ENCODE measurements at places on chromosomes 5 and 9.

DNA sequence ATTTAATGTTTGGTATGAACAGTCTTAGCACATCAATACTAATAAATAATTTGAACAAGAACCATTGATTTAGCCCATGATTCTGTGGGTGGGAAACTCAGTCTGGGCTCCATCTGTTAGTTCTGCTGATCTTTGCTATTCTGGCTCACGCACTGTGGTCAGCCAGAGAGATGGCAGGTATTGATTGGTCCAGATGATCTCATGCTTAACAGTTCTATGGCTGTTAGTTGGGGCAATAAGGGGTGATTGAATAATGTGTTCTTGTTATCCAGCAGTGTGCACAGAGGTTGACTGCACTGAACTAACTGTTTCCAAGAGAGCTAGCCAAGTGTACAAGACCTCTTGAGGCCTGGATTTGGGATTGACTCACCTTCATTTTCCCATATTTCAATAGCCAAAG lies 824.3 kb downstream of the SEMA5A start:
- no peak for DNase-seq

DNA sequence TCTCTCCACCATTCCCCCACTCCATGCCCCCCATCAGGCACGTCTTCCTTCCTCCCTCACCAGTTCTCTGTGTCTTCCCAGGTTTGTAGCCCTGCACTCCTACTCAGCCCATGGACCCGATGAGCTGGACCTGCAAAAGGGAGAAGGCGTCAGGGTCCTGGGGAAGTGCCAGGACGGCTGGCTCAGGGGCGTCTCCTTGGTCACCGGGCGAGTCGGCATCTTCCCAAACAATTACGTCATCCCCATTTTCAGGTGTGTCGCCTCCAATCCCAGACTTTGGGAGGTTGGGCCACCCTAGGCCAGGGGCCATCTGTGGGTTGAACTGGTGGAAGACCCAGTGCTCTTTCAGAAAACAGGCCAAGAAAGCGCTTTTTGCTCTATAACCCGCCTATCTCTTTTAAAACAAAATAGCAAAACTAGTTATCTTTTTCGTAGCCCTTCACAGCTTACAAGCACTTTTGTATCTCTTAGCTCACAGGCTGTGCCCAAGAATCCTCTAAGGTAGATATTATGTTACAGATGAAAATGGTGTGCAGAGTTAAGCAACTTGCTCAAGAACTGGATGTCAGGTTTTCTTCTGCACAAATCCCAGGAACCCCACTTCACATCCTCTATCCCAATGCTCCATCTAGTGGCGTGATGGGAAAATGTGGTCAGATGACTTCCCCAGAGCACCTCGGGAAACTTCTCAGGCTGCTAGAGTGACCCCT lies 56.2 kb downstream of the PLAC8L1 start:
- DNase-seq = no peak

GRCh38 chr9:36836486-36836885 lies 197.6 kb downstream of the PAX5 start:
- no peak for DNase-seq

DNA sequence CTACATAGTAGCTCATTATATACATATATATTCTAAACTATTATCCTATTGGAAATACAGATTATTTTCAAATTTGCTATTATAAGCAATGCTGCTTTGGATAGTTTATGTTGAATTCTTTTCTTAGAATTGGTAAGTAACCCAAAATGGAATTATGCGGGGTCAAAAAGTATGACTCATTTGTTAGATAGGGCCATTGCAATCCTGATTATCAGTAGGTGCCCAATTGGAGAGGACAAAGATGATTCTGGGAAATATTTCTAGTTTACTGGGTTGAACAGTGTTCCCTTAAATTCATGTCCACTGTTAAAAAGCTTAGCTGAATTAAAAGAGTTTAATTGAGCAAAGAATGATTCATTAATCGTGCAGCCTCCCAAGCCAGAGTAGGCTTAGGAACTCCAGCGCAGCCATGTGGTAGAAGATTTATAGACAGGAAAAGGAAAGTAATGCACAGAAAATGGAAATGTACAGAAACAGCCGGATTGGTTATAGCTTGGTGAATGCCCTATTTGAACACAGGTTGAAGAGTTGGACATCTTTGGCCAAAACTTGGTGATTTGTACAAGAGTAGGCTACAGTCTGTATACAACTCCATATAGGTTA lies 81.8 kb downstream of the GDNF start:
- no peak for DNase-seq

DNA sequence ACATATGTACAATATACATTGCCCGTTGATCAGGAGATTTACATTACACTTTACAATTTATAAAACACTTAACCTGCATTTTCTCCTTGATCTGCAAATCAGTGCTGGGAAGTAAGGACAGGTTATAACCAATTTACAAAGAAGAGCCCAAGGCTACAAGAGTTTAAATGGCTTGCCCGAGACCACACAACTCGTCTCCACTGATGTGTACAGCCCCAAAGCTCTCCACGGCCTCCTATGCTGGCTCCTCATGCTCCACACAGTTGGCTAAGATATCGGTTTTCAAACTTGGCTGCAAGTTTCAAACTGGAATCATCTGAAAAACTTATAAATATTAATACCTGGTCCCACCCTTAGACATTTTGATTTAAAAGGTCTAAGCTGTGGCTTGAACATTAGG lies 10.3 kb downstream of the ACTL7B start:
- no peak for DNase-seq

GRCh38 chr5:56896763-56897162 lies 12.6 kb upstream of the SETD9 start:
- no peak for DNase-seq

DNA sequence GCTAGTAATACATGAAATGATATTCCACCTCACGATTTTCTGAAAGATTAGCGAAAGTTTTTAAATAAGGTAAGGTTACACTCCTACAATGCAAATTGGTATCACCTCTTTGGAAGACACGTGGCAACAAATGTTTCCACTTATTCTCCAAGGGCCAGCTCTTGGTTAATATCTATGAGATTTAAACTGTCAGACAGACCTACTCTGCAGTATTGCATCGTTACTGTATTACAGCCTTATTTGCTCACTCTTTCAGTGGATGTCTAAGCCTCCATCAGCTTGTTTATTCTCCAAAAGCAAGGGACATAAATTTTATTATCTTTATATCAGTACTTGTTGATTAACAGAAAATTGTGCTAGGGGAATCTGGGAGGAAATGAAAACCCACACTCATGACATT lies 135.7 kb downstream of the MLLT3 start:
- no peak for DNase-seq

- DNase-seq = no peak
These were observed 85.6 kb downstream of the PTTG1 start for GRCh38 chr5:160507221-160507721.

- no peak for DNase-seq
These were observed 546.9 kb upstream of the C9orf72 start for GRCh38 chr9:28120184-28120583.

GRCh38 chr5:176670449-176670848 lies 23.2 kb downstream of the TSPAN17 start:
- no peak for DNase-seq

DNA sequence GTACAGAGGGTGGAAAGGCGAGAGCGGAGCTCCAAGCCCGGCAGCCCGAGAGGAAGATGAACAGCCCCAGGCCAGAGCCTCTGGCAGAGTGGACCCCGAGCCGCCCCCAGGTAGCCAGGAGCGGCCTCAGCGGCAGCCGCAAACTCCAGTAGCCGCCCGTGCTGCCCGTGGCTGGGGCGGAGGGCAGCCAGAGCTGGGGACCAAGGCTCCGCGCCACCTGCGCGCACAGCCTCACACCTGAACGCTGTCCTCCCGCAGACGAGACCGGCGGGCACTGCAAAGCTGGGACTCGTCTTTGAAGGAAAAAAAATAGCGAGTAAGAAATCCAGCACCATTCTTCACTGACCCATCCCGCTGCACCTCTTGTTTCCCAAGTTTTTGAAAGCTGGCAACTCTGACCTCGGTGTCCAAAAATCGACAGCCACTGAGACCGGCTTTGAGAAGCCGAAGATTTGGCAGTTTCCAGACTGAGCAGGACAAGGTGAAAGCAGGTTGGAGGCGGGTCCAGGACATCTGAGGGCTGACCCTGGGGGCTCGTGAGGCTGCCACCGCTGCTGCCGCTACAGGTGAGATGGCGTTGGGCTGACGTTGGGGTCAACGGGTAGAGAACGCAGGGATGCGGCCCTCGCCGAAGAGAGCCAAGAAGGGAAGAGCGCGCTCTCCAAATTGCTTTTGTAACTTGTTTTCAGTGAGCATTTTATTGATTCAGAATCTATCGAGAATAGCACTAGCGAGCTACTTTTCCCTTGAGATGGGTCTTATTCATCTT lies at the start of gene PTGER4:
TSS of gene PTGER4 (plus strand) at position 3 of the 769 bp plus-strand sequence. CDS start 1,079 bp downstream, outside the sequence.
- DNase-seq = no peak

DNA sequence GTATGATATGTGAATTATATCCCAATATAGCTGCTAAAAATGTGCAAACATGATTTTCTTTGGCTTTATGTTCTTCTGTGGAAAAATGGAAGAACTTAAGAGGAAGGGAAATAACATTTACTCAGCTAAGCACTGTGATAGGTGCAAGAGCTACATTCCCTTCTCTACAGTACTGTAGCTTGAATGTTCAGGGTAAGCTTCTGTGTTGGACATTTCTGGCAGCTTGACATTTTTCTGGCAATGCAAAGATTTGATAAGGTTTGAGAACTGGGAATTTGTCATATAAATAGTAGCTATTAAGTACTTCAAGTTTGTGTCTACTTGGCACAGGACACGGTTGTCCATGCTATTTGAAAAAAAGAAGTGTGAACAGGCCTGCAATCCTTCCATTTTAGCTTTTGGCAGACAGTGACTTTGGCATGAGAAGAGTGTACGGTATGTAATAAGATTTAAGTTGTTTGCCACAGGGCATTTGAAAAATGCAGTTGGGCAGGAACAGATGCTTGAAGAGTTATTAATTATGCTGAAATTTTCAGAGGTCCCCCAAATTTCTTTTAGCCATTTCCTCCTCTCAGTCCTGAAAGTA lies 77.6 kb downstream of the KIF4B start:
- no peak for DNase-seq

- DNase-seq = no peak
These were observed 35.6 kb downstream of the SLC30A5 start for GRCh38 chr5:69129413-69129812.

GRCh38 chr5:124111886-124112285 lies 599.9 kb downstream of the CSNK1G3 start:
- no peak for DNase-seq

DNA sequence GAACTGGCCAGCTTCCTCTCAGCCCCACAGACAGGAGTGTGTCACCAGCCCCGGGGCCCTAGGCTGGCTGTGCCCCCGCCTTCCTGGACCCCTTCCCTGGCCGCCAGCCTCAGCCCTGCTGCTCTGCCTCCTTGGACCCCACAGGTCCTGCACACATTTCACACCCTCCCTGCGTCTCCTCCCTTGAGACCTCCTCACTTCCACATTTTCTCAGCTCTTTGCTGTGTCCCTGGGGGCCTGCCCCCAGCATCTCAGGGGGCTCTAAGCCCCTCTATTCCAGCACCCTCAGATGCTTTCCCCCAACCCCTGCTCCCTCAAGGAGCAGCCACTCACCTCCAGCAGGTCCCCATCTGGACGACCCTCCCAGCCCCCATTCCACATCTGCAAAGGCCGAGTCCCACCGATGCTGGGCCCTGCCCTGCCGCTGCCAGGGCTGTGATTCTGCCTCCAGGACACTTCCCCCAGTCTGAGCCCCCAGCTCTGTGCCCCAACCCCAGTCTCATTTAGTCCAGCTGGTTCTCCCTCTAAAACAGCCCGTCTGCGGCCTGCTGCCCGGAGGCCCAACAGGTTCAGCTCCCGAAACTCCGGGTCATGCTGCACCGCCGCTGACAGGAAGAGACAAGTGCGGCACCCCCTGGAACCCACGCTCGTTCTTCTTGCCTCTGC lies 4.2 kb downstream of the SLC34A3 start:
- no peak for DNase-seq

GRCh38 chr5:77294185-77294584 lies 83.7 kb downstream of the PDE8B start:
- DNase-seq = no peak

- DNase-seq = no peak
These were observed 560 bp upstream of the NDUFS6 start for GRCh38 chr5:1800472-1801221.

DNA sequence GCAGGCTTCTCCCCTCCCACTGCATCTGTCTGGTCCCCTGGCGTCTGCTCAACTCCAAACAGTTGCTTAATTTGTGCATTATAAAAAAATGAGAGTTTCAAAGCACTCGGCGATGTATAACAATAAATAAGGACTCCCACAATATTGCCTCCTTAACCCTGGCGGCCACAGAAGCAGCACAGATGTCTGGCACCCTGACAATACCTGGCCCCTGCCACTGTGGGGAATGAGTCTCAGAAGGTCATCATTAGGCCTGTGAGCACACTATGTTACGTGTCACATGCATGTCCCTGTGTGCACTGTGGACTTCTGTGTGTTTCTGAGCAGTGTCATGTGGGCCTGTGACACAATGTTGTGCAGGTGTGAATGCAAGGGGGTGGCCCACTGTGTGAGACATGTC lies 236.5 kb downstream of the PBX3 start:
- DNase-seq = no peak

DNA sequence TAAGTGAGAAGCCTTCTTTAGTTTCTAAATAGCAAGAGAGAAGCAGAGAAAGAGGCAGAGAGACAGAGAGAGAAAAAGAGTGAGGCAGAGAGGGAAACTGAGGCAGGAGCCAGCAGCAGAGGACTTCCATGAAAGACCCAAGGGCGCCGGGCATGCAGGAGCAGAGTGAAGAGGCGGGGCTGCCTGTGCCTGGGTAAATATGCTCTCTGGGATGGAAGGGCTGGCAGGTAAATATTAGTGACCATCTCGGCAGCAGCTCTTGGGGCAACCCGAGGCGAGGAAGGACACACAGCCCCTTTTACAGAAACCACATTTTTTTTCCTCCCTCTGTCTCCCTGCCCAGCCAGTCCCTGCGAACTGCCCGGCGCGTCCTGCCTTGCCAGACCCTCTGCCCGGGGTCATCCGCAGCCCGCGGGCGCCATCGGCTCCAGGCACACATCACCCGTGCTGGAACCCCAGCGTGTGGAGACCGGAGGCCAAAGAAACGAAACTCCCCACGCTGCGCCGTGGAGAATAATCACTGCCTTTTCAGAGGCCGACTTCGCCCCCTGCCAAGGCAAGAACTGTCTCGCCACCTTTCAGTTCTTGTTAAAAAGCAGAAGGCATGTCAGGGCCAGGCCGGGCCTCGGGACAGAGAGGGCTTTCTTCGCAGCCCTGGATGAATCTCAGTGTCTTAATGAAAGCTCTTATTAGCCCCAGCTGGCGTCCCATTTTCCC lies 61.3 kb downstream of the BOD1 start:
- DNase-seq = no peak

DNA sequence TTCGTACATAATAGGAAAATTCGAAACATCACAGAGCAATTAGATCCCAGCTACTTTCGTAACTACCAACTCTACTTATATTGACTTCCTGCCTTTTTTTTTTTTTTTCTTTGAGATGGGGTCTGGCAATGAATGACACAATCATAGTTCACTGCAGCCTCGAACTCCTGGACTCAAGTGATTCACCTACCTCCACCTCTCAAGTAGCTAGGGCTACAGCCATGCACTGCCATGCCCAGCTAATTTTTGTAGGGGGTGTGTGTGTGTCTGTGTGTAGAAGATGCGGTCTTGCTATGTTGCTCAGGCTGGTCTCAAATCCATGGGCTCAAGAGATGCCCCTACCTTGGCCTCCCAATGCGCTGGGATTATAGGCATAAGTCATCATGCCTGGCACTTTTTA lies 5.8 kb upstream of the PAIP2 start:
- no peak for DNase-seq

Measured in stimulated activated CD4-positive, alpha-beta T cell treated with anti-CD3 and anti-CD28 coated beads, TNF-alpha, amount 100 ng/mL, for 4 hours (primary cell).